ENCODE measurements at places on chromosomes 1 and 21.

- DNase-seq, result no peak
Observed at GRCh38 chr1:93680420-93681100, 1.1 kb downstream of the BCAR3 start.

- DNase-seq, result no peak
Observed at GRCh38 chr1:53470155-53470554, 11.0 kb downstream of the DMRTB1 start.

GRCh38 chr21:45994759-45995685 lies 13.5 kb downstream of the COL6A1 start:
- no peak for DNase-seq

- DNase-seq, result peak; percentile 9
Observed at GRCh38 chr1:224380003-224380402, 23.3 kb downstream of the CNIH4 start.

DNA sequence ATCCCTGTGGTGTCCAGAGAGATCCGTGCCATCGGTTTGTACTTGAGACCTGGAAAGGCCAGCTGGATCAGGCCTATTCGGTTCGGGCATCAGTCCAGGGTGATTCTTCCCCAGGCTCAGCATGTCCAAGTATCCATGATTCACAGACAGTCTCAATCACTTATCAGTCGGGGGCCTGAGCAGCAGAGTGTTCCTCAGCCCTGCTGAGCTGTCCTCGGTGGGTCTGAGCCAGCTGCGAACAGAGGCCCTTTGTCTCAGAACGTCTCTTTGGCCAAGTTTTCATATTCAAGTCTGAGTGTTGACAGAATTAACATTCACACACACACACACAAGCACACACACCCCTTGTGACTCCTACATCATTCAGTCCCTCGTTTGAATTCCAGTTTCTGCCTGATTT lies 33.4 kb upstream of the OSBPL9 start:
- DNase-seq, result no peak

DNA sequence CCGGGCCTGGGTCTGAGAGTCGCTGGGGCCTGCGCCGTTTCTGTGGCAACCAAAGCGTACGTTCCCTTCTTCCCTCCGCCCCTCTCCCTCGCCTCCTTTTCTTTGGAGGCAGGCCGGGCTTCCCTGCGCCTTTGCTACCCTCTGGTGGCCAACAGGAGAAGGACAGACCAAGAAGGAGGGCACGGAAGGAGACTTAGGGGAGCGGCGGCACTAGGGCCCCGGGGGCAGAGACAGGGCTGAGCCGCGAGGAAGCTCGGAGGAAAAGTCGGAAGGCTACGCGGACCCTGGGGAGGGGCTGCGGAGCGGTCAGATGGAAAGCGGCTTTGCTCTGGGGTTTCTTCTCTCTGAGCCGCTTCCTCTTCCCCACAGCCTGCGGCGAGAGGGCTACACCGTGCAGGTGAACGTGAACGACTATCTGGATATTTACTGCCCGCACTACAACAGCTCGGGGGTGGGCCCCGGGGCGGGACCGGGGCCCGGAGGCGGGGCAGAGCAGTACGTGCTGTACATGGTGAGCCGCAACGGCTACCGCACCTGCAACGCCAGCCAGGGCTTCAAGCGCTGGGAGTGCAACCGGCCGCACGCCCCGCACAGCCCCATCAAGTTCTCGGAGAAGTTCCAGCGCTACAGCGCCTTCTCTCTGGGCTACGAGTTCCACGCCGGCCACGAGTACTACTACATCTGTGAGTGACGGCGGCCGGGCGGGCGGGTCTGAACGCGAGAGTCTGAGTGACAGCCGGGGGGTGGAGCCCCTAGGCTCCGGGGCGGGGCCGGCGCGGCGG lies 6.3 kb downstream of the EFNA3 start:
- peak; percentile 76 for DNase-seq

GRCh38 chr1:21933397-21934248 lies 3.5 kb downstream of the HSPG2 start:
- DNase-seq, result no peak

- DNase-seq, result no peak
Observed at GRCh38 chr1:178572604-178573003, 59.7 kb downstream of the TEX35 start.

GRCh38 chr1:19477284-19478249 lies 7.8 kb downstream of the CAPZB start:
- DNase-seq, result no peak

DNA sequence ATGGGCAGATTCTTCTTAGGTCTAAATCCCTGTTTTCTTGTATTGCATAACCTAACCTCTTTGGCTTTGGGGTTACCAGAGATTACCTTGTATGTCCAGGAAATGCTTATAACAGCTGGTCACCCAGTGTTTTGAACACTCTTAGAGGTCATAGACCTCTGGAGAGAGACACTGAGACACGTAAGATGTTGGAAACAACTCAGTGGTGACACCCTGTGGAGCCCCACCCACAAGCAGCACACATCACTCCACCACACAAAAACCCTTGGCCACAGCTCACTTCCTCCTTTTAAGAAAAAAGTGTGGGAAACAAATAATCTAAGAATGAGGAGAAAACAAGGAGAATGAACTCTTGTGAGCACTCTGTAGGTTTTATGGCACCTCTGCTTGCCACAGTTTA lies 26.3 kb upstream of the CYP4B1 start:
- DNase-seq, result no peak

DNA sequence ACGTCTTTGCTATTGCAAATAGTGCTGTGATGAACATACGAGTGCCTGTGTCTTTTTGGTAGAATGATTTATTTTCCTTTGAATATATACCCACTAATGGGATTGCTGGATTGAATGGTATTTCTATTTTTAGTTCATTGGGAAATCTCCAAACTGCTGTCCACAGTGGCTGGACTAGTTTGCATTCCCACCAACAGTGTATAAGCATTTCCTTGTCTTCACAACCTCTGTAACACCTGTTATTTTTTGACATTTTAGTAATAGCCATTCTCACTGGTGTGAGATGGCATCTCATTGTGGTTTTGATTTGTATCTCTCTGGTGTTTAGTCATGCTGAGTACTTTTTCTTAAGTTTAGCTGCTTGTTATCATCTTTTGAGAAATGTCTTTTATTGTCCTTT lies 215.0 kb downstream of the FMN2 start:
- no peak for DNase-seq

DNA sequence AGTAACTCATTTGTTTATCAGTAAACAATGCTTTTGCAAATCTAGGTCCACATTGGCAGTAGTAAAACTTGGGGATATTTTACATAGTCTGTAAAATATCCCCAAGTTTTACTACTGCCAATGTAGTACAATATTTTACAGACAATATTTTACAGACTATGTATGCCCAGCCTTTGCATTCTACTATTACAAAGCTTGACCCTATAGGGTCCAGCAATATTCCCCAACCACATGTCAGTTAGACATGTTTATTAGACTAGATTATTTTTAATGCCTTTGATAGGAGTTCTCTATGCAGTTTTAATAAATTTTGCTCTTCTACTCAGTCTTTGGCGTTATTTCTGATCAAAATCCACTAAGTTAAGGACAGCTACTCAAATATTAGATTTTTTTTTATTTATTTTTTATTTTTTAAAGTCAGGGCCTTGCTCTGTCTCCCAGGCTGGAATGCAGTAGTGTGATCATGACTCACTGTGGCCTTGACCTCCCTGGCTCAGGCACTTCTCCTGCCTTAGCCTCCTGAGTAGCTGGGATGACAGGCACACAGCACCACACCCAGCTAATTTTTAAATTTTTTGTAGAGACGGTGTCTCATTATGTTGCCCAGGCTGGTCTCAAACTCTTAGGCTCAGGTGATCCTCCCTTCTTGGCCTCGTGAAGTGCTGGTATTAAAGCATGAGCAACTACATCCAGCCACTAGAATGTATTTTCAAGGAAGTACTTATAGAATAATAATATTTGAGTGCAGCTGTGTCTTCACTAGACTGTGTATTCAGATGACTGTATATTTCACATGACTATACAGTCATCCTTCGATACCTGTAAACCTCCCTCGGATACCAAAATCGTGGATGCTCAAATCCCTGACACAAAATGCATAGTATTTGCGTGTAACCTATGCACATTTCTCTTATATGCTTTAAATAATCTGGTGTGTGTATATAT lies 19.8 kb downstream of the MIER1 start:
- no peak for DNase-seq

DNA sequence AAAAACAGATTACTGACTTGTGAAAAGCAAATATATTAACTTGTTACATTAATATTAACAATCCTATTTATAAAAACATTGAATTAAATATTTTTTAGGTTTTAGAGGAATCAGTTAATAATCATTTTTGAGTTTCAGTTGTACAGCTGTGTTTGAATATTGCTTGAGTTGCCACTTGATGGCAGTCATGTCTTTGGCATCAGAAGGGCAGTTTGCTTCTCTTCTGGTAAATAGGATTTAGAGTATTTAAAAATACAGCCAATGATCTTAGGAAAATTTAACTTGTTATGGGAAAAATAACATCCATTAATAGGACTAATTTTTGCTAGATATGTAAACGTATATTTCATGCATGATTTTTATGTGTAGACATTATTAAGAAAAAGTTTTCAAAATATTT lies 234.1 kb downstream of the NCAM2 start:
- no peak for DNase-seq

- no peak for DNase-seq
Observed at GRCh38 chr1:10781137-10781536, 15.3 kb downstream of the CASZ1 start.

All from stimulated activated CD8-positive, alpha-beta memory T cell treated with anti-CD3 and anti-CD28 coated beads, Interleukin-7, amount 100 ng/mL, for 1 hour (primary cell).